ENCODE measurements at places on chromosomes 1 and 21.
A peak's percentile ranks its signal among the peaks of the same experiment; 100 is the strongest.

GRCh38 chr1:65440322-65440900, 19.9 kb downstream of the LEPR start:
- no peak for DNase-seq

- DNase-seq = no peak
Observed at GRCh38 chr1:10901091-10901890, 104.8 kb upstream of the CASZ1 start.

- peak; percentile 61 for DNase-seq
Observed at GRCh38 chr1:59976194-59977074, 49.9 kb upstream of the CYP2J2 start.

GRCh38 chr1:219432191-219432606, 180.7 kb downstream of the ZC3H11B start:
- no peak for DNase-seq

DNA sequence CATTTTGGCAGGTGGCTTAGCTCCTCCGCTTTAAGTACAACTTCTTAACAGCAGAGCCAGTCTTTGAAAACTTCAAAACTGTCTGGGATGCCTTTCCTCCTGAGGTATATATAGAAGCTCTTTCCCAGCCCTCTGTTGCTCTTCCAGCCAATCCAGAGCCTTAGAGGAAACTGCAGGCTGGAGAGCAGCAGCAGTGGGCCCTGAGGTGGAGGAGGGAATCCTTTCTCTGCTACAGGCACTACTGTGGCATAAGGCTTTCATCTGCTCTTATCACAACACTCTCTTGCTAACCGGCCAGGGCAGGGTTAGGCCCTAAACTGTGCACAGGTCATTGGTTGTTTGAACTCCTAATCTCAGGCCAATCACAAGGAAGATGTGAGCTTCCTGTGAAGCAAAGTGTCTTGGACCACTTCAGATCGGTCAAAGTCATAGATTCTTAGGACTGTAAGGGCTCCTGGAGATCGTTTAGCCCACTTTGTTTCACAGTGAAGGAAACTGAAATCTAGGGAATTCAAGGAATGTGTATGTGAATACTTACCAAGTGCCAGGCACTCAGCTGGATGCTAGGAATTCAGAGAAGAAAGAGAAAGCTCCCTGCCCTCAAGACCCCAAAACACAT, at the start of gene RGS5:
Gene RGS5, minus strand, starts transcription at position 84 of the 619 bp plus-strand sequence. Its CDS starts 81 bp downstream, at position 3.
- DNase-seq = peak; percentile 70

- DNase-seq = no peak
Observed at GRCh38 chr1:239587066-239587465, 200.7 kb downstream of the CHRM3 start.

DNA sequence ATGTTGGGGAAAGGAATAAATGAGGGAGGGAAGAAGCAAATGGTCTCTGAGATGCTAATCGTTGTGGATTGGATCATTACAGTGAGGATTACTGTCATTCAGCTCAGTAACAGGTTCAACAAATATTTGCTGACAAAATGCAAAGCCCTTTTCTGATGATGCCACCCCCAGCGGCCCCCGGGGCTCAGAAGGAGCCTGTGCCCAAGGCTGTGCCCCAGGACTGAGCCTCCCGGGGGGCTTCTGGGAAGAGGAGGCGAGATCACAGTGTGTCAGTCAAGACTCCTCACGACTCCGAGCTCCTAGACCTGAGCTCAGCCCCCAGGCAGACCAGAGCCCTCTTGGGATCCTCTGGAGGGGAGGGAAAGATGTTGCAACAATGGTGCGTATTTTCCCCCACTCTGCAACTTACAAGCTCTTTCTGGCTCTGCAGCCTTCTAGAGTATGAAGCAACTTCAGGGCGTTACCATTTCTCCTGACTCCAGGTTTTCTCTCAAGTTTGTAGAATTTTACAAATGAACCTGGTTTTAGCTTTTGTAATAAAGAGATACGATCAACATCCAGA, 20.8 kb downstream of the EPHA8 start:
- DNase-seq = no peak

All from kidney glomerular epithelial cell (primary cell).